Neuronal stem cell (in vitro differentiated cells): ENCODE measurements at places on chromosomes 3 and 15.
A peak's percentile ranks its signal among the peaks of the same experiment; 100 is the strongest.

- no peak for DNase-seq
Measured at GRCh38 chr3:107629566-107629965, 106.8 kb downstream of the BBX start.

- no peak for DNase-seq
Measured at GRCh38 chr3:107430996-107431245, 53.7 kb downstream of the CCDC54 start.

GRCh38 chr3:32821686-32822296 lies 4.0 kb downstream of the TRIM71 start:
- DNase-seq: no peak

DNA sequence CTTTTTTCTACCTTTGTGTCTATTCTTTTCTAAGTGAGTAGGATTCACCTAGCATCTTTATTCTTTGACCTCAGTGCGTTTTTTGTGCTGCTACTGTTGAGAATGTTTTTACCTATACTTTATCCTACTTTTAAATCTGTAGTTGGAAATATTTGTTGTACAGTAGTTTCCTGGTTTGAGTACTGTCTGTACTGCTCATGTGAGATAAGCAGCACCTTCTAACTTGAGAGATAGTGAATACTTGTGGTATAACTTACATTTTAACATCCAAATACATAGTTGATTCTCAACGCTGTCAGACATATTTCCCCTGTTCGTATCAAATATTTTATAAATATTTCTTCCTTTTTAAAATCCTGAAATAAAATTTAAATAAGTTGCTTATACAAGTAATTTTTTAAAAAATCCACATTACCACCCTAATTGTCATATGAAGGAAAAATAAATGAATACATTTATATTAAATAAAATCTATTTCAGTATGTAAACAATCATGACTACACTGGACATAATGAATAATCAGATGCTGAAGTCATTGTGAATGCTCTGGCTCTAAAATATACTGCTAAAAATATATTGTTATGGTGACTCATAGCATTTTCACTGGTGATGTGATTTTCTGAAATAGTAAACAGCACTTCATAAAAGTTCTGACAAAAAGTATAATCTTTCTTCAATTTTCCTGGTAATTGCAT lies 17.4 kb downstream of the ATP11B start:
- DNase-seq: no peak

DNA sequence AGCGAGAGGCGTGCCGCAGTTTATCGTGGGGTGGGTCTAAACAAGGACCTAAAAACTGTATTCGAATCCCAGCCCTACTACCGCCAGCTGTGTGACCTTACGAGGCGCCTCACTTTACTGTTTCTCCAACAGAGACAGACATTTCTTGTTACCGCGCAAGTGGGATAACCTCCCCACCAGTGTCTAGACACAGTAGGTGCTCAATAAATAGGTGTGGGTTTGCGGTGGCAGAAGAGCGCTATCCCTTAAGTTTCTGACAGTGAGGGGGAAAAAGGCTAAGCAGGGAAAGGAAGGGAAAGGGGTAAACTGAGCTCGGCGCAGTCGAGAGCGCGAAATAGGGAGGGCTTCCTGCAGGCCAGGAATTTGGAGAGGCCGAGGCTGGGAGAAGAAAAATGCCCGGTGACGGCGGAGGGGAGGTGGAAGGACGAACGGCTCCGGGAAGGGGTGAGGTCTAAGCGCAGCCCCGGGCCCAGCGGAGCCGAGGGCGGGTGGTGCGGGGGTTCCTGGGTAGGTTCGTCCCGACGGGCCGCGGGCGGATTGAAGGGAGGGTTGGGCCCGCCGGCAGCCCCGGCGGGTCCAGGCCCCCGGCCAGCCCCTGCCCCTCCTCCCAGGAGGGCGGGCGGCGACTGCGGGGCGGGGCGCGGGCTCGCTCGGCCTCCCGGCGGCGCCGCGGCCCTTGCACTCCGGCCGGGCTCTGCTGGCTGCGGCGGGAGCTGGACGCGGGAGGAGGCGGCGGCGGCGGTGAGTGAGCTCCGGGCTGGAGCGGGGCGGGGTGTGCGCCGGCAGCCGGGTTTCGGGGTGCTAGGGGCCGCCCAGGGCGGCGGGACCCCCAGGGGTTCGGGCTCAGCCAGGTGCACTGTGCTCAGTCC lies at the start of gene CGNL1:
CGNL1 (plus strand) TSS at position 679 of the 869 bp plus-strand sequence. CDS start 61,495 bp downstream, outside the sequence.
- peak; percentile 57 for DNase-seq

- DNase-seq: peak; percentile 72
Measured at GRCh38 chr3:24773798-24774197, 279.1 kb upstream of the THRB start.

GRCh38 chr15:51322621-51323296 lies 15.6 kb downstream of the CYP19A1 start:
- no peak for DNase-seq

GRCh38 chr3:45915518-45916231 lies 27.6 kb upstream of the CXCR6 start:
- no peak for DNase-seq

- no peak for DNase-seq
Measured at GRCh38 chr15:28726102-28726501, 13.9 kb upstream of the GOLGA8M start.

DNA sequence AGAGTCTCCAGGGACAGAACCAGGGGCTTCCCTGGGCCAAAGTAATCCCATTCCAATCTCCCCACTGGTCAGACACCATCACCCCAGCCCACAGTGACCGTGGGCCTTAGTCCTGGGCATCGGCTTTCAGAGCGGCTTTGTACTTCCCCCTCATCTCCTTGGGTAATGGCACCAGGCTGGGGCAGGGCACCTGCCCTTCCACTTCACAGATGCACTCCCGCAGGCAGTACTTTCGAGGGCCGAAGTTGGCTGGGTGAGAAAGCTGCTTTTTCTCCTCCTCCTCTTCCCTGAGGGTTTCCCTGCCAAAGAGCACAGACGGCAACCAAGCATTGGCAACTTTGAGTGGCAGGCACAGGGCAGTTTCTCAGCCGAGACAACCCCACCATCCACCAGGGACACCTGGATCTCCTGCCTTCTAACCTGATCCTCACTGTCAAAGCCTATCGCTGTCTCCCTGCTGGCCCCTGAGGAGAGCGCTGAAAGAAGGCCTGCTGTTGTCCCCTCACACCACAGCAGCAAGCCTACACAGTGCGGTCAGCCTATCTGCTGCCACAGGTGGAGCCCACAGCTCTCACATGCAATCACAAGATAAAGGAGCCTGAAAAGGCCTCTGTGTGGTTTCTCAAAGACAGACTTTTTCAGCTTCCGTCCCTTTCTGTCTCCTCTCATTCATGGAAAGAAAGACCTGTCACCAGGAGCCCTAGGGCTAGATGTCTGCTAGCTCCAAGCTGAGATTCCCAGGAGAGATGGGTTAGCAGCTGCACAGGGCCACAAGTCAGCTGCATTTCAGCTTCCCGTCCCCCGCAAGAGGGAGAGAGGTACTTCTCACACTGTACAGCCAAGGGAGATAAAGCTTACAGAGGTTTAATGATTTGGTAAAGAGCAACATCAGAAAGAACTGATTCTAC lies 12.5 kb downstream of the MRPS25 start:
- DNase-seq: no peak

- no peak for DNase-seq
Measured at GRCh38 chr3:101128001-101128400, 134.8 kb upstream of the ABI3BP start.

- peak; percentile 85 for DNase-seq
Measured at GRCh38 chr15:65400760-65401610, 21.8 kb downstream of the IGDCC4 start.

DNA sequence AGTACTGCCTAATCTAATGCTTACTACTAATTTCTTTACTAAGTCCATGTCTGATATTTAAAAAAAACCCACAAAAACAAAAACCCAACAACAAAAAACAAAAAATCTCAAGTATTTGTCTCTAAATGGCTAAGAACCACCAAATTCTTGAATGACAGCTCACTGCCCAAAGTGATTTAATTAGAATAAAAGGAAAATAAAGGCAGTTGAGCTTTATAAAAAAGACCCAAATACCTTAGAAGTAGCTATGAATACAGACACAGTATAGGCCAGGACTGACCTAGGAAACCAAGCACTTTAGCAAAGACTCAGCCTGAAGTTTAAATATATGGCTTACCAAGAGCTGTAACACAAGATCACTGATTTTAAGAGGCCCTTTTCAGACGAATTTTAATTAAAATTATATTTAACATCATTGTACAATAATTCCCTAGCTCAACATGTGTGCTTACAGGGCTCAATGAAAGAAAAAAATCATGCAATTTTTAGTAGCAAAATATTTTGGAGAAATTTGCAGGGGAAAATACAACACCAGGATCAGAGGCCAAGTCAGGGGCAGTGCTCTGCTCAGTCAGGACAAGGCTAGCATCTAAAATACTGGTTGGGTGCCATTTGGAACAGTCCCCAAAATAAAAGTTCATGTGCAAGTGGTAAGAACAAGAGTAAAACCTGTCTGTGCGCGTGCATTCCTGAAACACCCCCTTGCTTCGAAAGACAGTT lies 24.8 kb downstream of the UQCC5 start:
- DNase-seq: peak; percentile 8

- no peak for DNase-seq
Measured at GRCh38 chr15:99630607-99631131, 64.9 kb downstream of the MEF2A start.

DNA sequence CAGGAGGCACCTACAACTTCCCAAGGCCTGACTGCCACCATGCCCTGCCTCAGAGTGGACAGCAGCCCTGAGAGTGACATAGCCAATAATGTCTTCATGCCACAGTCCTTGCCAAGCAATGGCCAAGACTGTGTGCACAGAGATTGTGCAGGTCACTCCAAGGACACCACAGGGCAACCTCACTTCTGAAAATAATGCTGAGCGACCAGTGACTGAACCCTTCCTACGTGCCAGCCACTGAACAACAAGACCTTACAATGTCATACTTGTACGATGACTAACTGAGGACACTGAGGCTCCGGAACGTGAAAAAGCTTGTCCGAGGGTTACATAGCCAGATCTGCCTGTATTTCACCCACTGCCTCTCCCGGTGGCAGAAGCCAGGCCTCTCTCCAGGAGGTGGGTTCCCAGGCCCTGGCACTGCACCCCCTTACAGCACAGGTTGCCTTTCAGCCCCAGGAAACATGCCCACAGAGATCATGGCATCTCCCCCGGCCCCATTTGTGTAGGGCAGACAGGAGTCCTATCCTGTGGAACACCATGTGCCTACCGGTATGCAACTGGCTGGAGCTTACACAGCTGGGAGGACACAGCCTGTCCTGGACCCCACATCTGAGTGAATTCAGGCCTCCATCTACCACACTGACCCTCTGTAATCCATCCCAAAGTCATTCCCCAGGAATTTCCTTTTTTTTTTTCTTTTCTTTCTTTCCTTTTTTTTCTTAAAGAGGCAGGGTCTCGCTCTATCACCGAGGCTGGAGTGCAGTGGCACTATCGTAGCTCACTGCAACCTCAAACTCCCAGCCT lies 72.3 kb downstream of the SLC12A8 start:
- DNase-seq: no peak

GRCh38 chr3:176931991-176932390 lies 265.3 kb downstream of the TBL1XR1 start:
- no peak for DNase-seq

DNA sequence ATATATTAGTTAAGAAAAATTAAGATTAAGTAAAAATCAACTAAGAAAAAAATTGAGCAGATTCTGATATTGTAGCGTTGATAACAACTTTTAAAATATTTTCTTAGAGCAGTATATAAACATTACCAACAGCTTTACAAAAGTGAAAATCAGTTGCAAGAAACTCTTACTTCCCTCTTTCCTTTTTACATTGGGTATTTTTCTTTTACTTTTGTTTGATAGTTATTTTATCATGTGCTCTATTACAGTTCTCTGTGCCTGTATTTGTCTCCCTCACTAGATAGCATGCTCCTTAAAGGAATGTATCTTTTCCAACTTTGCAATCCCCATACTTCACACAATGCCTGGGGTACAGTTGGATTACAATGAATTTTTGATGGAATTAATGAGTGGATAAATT lies 87.5 kb upstream of the P3H2 start:
- DNase-seq: no peak

- no peak for DNase-seq
Measured at GRCh38 chr15:42590619-42591237, 15.3 kb downstream of the STARD9 start.

DNA sequence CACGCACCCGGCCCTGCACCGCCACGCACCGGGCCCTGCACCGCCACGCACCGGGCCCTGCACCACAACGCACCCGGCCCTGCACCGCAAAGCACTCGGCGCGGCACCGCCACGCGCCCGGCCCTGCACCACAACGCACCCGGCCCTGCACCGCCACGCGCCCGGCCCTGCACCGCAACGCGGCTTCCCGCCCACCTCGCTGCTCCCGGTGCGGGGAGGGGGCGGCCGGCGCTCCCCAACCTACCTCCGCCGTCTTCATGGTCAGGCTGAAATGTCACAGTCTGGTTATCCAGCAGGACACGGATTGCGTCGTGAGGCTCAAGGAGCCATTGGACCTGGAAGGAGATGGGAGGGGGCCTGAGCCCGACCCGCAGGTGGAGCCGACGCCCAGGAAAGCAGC lies 41.8 kb downstream of the MUC20 start:
- no peak for DNase-seq

- peak; percentile 85 for DNase-seq
Measured at GRCh38 chr3:49133226-49133951, 539 bp upstream of the LAMB2 start.
